CD4-positive, alpha-beta T cell (primary cell): ENCODE measurements at places on chromosomes 13 and 19.

DNA sequence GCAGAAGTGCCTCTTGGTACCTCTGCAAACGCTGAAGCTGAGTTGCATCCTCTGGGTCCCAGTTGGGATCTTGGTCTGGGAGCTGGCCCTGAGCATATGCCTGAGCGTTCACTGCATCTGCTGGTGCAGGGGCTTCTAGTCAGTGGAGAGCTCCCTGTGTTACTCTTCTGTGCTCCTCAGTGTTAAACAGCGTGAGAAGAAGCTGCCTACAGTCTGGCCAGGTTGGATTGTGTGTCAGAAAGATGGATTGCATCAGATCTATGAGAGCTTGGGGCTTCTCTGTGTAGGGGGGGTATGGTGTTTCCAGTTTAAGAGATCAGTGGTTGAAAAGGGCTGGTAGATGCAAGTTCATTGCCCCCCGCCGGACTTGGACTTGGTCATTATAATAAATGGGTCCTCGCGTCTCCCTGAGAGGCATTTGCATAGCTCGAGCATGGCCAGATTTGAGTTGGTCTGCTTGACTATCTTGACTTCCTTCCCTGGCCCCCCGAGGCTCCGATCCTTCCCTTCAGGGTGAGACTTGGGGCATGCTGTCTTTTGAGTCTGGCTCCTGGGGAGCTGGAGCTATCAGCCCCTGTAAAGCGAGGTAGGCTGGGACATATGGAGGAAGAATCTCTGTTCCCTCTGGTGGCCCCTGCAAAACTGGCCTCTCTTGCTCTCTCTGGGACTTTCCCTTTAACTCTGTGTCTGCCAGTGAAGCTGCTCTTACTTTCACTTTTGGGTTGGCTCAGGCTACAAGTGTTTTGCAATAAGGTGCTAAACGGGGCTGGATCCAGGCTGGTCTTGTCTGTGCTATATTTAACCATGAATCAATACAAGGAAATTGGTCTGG, 52.9 kb downstream of the OR10H4 start:
- peak; percentile 73 for DNase-seq

DNA sequence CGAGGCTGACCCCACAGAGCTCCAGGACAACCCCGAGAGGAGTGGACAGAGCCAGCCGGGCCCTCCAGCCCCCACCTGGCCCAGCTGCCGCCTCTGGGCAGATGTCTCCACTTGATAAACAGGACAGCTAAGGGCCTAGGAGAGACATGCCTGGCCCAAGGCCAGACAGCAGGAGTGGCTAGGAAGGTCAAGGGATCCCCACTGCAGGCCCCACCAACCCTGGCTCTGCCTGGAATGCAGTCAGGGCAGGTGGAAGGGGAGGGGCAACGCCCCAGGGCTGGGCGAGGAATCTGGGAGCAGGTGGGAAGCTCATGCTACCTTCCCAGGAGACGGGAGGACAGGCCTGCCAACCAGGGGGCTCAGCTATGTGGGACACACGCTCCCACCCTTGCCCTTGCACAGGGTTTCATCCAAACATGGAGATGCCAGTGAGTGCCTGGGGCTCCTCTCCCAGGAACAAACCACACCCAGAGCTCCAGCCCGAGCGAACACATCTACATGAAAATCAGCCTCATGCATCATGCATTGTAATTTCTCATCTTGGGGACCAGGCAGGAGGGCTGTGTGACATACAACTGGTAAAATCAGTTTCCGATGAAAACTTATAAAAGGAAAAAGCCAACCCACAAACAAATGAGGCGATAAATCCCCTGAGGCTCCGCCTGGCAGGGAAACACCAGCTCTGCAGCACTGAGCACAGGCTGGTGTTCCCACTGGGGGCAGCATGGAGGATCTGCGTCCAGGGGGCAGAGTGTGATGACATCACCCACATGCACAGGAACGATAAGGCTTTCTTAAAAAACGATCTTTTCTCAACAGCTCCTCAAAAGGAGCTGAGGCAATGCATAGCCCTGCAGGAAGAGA, 25.0 kb downstream of the SH3GL1 start:
- DNase-seq = no peak

DNA sequence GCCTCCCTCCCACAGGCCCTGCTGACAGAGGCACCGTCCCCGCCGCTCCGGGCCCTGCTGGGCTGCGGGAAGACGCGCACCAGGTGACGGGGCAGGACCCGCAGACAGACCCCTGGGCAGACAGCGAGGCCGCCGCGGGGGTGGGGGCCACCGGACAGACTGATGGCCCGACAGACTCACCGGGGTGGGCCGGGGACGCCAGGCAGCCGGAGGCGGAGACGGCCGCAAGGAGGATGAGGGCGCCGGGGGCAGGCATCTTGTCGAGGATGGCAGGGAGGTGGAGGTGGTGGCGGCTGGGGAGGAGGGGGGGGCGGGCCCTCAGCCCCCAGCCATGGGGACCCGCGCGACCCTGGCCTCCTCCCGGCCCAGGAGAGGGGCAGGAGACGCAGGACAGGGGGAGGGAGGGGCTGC, 309 bp downstream of the LMTK3 start:
- peak; percentile 29 for DNase-seq

DNA sequence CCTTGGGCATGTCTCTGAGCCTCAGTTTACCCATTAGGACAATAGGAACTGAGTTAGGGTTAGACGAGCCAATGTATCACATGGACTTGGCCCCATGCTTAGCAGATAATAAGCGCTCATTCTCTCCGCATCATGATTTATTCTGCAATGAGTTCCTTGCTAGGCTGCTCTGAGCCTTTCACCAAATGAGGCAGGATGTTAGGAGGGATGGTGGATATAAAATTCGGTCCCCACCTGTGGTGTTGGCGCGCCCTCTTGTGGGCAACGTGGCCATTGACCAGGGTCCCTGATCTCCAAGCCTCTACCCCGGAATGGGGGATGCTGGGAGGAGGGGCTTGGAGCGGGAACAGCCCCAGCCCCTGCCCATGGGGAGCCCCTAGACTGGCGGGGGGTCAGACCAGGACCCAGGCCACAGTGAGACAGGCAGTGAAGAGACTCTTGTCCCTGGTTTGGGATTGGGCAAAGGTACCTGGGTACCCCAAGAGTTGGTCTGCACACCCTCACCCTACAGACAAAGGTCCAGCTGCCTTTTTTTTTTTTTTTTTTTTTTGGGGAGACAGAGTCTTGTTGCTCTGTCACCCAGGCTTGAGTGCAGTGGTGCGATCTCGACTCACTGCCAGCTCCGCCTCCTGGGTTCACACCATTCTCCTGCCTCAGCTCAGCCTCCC, 43.9 kb downstream of the CERS4 start:
- DNase-seq = peak; percentile 74

- DNase-seq = no peak
Observed at GRCh38 chr13:49836516-49836915, 44.0 kb upstream of the KPNA3 start.

- no peak for DNase-seq
Observed at GRCh38 chr13:23628250-23628649, 58.0 kb downstream of the TNFRSF19 start.

DNA sequence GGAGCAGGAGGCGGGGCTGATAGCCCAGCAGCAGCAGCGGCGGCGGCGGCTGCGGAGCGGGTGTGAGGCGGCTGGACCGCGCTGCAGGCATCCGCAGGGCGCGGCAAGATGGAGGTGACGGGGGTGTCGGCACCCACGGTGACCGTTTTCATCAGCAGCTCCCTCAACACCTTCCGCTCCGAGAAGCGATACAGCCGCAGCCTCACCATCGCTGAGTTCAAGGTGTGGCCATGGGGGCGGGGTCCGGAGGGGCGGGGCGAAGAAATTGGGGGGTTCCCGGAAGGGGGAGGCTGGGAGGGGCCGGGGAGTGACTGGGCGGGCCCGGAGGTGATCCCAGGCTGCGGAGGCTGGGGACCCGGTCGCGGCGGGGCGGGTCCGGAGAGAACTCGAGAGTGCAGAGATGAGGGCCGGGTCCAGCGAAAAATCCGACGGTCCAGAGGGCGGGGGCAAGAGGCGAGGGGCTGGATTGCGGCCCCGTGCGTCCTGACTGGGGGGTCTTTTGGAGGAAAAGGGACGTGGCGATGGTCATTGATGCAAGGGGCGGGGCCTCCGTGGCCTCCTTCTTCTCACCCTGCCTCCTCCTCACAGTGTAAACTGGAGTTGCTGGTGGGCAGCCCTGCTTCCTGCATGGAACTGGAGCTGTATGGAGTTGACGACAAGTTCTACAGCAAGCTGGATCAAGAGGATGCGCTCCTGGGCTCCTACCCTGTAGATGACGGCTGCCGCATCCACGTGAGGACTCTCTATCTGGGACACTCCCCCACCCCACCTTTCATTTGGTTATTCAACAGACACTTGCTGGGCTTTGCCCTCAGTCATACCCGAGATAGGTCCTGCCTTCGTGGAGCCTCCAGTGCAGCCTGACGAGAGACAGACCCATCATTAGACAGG, at the start of gene TBCB:
Gene TBCB (plus strand): TSS at position 16 of the 891 bp plus-strand sequence. CDS start 93 bp downstream, at position 109.
- no peak for DNase-seq
